ENCODE measurements at places on chromosomes 6 and 20.

GRCh38 chr6:113359155-113360140 lies 497.7 kb upstream of the MARCKS start:
- peak; percentile 70 for DNase-seq

GRCh38 chr6:165950316-165950715 lies 217.3 kb downstream of the TBXT start:
- no peak for DNase-seq

DNA sequence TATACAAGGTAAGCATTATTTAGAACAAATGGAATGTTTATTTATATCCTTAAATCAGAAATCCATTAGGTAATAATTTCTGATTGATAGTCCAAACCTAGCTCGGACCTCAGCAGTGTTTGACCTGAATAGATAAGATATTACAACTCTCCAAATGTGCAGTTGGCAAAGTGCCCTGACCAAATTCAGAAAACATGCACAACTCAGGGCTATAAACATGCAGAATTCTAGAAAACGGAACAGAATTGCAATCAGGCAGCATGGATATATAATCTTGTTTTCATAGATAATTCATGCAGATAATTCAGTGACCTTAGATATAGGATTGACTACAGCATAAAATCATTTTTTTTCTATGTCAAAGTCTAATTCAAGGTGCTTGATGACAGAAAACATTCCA lies 626.6 kb upstream of the CITED2 start:
- no peak for DNase-seq

DNA sequence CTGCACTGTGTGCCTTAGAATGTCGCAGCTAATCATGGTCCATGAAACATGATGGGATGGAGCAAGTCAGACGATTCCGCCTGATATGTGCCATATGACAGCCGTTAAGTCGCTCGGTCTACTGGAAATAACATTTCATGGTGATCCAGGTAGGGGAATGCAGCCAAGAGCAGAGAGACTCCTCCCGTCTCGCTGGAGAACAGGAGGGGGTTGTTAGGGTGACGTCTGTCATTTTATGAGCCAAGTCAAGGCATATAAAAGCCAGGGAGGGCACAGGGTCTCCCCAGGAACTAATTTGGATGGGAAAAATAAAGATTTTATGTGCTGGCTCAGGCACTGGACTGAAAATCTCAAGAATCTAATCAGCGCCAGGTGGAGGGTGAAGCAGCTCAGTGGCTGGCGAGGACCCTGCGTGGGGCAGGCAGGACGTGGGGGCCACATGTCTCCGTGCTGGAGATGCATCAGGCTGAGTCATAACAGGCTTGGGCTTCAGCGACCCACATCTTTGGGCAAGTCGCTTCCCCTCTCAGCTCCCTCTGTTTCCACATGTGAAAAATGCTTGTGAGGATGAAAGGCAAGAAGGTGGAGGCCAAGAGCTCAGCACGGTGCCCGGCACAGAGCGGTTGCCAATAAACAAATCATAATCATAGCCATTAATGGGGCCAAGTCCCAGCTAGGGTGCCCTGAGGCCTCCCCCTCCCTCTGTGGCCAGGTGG lies 234.6 kb downstream of the ANKRD60 start:
- peak; percentile 73 for DNase-seq

DNA sequence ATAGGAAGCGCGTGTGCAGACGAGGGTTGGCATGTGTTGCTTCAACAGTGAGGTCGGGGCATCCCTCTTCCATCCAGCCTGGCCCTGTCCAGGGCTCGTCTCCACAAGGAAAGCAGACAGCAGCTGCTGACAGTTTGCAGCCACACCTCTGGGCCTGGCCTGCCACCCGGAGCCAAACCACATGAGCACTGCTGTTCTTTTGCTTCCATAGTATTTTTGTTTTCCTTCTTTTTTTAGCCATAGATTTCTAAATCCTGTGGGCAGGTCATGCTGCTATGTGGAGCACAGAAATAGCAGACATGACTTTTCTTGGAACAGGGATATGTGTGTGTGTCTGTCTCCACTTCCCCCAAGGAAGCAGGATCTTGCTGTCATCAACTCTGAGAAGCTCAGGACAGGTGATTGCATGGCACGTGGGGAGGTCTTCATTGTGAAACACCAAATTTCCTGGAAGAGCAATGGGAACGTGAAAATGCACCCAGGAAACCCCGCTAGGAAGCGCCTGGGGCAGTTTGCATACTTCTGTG lies 167.4 kb downstream of the DTNBP1 start:
- DNase-seq, result no peak

- DNase-seq, result no peak
These were observed 37.4 kb downstream of the ANGPT4 start for GRCh38 chr20:878511-879307.

DNA sequence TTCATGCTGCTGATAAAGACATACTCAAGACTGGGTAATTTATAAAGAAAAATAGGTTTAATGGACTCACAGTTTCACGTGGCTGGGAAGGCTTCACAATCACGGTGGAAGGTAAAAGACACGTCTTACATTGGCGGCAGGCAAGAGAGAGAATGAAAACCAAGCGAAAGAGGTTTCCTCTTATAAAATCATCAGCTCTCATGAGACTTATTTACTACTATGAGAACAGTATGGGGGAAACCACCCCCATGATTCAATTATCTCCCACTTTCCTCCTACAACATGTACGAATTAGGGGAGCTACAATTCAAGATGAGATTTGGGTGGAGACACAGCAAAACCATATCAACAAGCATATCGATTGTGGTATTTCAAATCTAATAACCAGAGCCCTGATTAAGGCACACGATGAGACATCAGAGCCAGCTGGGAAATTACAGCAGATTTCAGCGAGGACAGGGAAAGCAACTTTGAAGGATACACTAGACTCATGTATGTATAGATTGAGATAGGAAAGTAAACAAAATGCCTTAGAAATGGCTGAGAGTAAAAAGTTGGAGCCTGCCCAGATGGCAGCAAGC lies 129.8 kb upstream of the GJE1 start:
- DNase-seq, result no peak

- DNase-seq, result no peak
These were observed 110.2 kb downstream of the DACT2 start for GRCh38 chr6:168209420-168209819.

GRCh38 chr20:51058017-51058416 lies 35.1 kb upstream of the KCNG1 start:
- DNase-seq, result no peak

GRCh38 chr6:41040940-41041536 lies 1.2 kb upstream of the TSPO2 start:
- no peak for DNase-seq

GRCh38 chr20:21302664-21303060 lies 469 bp upstream of the XRN2 start:
- no peak for DNase-seq

DNA sequence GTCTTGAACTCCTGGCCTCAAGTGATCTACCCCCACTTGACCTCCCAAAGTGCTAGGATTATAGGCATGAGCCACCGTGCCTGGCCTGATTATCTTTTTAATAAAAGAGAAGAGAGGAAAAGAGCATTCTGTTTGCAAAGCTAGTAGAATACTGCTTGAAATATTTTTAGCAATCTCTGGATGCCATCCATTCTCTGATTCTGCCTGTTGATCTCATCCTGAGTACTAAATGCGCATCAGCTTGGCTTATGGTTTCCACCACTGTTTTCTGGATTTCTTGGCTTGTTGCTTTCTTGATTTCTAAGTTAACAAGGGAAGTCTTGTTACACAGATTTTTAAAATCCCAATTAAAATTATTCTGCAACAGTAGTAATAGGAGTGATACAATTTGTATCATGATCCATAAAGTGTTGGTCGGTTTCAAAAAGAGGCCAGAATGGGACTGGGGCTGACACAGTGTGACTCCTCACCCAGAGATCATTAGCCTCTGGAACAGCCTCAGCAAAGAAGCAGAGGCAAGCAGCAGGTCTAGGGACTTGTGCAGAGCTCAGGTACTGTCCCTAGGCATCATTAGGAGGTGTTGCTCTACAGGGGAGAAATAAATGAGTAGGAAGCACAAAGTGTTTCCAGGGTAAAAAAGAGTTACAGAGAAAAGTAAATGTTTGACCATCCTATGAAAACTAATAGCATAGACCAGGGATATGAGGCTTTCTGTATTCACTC lies 17.8 kb upstream of the SLC16A10 start:
- no peak for DNase-seq

- DNase-seq, result no peak
These were observed 2.8 kb downstream of the CST2 start for GRCh38 chr20:23823621-23824324.

- DNase-seq, result no peak
These were observed 16.1 kb downstream of the JPH2 start for GRCh38 chr20:44170816-44171410.

DNA sequence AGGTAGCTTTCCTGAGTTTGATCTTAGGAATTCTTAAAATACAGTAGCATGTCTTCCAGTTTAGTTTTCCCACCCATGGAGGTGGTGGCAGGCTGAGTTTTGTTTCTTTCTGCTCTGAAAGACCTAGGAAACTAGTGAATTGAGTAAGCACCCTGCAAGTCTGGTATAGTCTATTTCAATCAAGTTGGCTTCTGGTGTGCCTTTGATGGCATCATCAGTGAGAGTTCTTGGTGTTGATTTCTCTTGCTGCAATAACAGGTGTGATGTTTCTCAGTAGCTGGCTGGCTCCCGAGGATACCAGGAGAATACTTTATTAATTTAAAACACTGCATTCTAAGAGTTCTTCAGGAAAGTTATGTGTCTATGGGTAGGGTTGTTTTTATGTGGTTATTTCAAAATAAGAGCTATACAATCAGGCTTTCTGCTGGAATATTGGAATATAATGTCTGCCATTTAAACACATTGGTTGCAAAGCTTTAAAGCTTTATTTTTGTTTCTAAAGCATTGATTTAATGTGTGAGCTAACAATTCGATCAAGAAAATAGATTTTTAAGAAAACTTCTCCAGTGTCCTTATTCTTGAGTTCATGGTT lies 19.0 kb downstream of the VAPB start:
- no peak for DNase-seq

DNA sequence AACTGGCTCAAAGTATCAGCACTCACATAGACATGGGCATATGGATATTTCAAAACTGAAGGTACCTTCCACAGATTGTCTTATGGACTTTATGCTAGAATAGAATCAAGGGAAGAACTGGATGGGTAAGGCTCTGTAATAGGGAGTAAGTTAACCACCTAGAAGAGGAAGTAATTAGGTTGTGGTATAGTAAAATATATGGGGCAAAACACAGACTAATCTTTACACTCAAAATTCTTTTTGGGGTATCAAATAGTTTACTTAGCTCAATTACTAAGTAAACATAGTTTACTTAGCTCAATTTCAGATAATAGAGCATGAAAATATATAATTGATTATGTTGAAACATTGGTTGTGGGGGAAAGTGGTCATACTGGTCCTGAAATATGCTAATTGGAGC lies 94.2 kb upstream of the ATXN1 start:
- no peak for DNase-seq

- no peak for DNase-seq
These were observed 45.4 kb upstream of the AIG1 start for GRCh38 chr6:143015300-143015706.

- no peak for DNase-seq
These were observed 263.9 kb downstream of the FRK start for GRCh38 chr6:115796829-115797228.

- no peak for DNase-seq
These were observed 179.6 kb upstream of the CCN2 start for GRCh38 chr6:132130626-132131298.

- DNase-seq, result no peak
These were observed 30.4 kb downstream of the KIZ start for GRCh38 chr20:21156266-21156665.

DNA sequence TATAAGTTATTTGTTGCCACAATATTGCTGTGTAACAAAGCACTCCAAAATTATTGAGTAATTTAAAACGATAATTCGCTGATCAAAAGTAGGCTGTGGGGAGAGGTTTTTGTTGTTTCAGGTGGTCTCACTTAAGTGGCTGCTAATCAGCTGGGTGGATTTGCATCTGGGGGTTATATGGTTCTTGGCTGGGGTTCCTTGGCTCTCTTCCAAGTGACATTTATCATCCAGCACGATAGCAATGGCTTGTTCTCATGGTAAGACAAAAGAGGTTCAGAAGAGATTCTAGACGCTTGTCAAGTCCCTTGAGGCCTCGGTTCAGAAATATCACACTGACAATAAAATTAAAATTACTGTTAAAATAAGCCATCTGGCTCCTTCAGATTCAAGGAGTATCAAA lies 1648.8 kb downstream of the GRIK2 start:
- peak; percentile 97 for DNase-seq

DNA sequence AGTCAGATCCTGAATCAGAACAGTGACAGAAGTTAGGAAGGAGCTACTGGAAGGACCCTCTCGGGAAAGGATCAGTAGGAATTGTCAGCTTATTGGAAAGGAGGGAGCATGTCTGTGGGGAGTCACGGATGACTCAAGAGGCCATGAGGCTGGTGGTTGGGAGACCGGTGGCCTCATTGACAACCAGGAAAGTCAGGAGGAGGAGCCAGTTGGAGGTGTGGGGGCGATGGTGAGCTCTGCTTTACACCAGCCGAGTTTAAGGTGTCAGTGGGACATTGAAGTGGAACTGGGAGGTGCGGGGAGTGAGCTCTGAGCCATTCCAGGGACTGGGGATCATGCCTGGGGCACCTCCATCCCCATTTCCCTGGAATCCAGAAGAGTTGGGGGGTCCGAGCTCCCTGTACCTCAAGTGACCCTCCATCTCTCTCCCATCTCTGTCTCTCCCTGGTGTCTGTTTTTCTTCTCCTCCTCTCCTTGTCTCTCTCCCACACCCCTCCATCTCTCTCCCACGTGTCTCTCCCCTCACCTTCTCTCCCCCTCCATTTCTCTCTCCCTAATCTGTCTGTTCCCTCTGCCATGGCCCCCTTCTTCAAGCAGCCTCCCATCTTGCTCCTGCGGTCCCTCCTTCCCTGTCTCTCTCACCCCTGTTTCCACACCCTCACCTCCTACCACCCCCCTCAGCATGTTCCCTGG lies 14.3 kb upstream of the ZBTB9 start:
- no peak for DNase-seq

DNA sequence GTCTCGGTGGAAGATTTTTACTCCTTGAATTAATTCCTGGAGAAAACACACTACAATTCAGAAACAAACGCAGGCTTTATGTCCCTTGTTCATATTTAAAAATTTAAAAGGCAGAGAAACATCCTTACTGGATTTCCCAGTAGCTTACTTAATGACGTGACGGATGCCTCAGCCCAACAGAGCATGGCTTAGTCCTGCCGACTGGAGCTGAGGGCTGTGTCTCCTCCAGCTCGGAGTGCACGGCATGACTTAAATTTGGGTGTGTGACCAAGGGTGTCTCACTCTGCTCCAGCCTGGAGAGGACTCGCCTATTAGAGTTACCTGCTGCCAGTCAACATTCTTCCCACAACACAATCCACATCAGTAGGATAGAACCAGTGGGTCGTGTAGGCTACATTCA lies 107.1 kb downstream of the PSMB1 start:
- DNase-seq, result no peak

DNA sequence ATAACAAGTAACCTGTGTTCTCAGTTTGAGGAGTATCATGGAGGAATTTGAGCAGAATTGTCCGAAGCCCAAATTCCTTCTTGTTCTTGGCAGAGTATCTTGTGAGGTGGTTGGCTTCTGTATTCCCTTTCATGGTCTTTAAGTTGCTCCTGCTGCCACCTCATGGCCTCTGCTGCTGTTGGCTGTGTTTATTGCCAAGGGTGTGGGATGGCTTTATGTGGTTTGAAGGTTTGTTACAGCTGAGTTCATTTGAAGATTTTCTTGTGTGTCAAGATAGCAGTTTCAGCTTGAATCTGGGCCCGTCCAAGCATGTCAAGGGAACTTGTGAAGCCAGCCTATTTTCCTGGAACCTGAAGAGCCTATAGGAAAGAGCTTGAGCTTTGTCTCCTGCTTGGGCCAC lies 20.2 kb upstream of the TTK start:
- DNase-seq, result peak; percentile 70
